Sigmoid colon (tissue), 7 donors: ENCODE measurements at places on chromosomes 6 and 20. TPM values are rescaled to one million over a fixed set of nuclear protein-coding genes. Genes with fewer than 3 reads are reported as not detected.

Gene VSX1
- total RNA-seq, result not detected

Gene RNF144B
- total RNA-seq, result 4.6 TPM

Gene OPN5
- not detected for total RNA-seq

Gene HSPA1A
- 147 TPM for total RNA-seq

Gene DST
- total RNA-seq, result 495 TPM

Gene PREP
- total RNA-seq, result 20.1 TPM

Gene SYTL3
- 3.9 TPM for total RNA-seq

Gene ZSWIM3
- total RNA-seq, result 3.5 TPM

Gene SPEF1
- not detected for total RNA-seq

Gene ID1
- total RNA-seq, result 230 TPM

Gene STMND1
- not detected for total RNA-seq

Gene OPRM1
- total RNA-seq, result 3.3 TPM

Gene PLN
- total RNA-seq, result 454 TPM

Gene RSPH9
- not detected for total RNA-seq
